ENCODE measurements at places on chromosomes 3 and 15.
A peak's percentile ranks its signal among the peaks of the same experiment; 100 is the strongest.

GRCh38 chr3:4720316-4721075 is 227.3 kb downstream of the ITPR1 start:
- H3K27ac ChIP-seq: no peak overlapping the region
- no peak for DNase-seq
- H3K27me3 ChIP-seq: no peaks in the 10 kb centered on the region
- no peaks in the 10 kb centered on the region for H3K36me3 ChIP-seq
- no peak overlapping the region for H3K4me3 ChIP-seq
- H3K4me1 ChIP-seq: peaks cover 5% of the 10 kb centered on the region

DNA sequence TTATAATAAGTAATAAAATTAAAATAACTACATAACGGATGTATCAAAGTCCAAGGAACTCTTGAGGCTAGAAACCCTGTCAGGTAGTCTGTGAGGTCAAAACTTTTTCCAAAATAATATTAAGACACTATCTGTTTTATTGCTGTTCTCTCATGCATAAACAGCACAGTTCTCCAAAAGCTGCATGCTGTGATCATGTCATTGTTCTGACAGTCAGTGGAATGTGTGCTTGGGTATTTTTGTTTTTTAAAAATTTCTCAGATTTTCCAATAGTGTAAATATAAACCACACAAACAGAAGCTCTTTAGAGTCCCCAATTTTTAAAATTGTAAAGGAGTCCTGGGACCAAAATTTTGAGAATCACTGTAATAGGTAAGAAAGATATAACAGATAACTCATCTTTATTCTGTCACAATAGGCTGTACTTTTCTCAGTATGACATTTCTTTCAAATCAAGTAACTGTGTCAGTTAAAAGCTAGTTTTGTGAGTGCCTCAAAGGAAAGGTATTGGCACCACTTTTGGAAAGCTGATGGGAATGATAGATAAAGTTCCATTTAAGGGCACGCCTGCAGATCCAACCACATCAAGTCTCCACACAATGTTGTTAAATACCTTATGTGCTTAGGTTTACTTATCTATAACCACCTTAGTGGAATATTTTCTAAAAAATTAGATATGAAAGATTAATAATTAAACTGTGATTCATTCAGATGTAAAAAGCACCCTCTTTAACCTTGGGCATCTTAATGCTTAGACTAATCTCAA is 49.3 kb downstream of the CEP152 start:
- H3K27me3 ChIP-seq: no peaks in the 10 kb centered on the region
- H3K4me3 ChIP-seq: no peak overlapping the region

DNA sequence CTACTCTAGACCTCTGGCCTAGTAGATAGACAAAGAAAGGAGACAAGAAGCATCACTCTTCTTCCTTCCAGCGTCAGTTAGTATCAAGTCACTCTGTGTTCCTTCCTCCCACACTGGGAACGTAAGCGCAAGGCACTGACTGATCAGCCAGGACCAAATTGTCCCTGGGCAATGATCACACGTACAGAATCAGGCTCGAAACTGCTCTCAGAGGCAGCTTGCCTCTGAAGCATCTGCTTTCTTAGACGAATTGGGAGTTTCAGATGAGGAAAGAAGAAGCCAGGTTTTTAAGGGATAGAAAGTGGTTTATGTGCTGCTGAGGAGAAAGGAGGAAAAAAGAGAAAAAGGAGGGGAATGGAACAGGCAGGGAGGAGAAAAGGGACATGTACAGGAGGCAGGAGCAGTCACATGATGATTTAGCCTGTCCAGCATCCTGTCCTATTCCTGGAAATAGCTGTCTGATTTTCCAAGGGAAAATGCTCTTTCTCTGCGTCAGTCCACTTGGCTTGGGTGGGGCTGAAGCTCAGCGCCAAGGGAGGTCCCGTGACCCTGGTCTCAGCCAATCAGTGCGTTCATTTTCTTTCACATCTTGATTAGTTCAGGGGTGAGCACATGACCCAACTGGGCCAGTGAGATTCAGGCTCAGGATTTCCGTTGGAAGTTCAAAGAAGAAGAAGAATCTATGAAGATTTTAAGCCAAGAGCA is 102.0 kb upstream of the PRICKLE2 start:
- no peaks in the 10 kb centered on the region for H3K36me3 ChIP-seq
- no peak overlapping the region for H3K27ac ChIP-seq
- peak; percentile 12 for DNase-seq
- no peaks in the 10 kb centered on the region for H3K27me3 ChIP-seq

GRCh38 chr15:67110361-67110781 is 45.0 kb downstream of the SMAD3 start:
- H3K36me3 ChIP-seq: no peaks in the 10 kb centered on the region
- peak overlapping the region; percentile 2 for H3K4me3 ChIP-seq
- no peaks in the 10 kb centered on the region for H3K27me3 ChIP-seq
- H3K27ac ChIP-seq: no peak overlapping the region

GRCh38 chr3:127573912-127574311 is 16.6 kb downstream of the TPRA1 start:
- no peaks in the 10 kb centered on the region for H3K4me1 ChIP-seq
- no peak for DNase-seq
- no peak overlapping the region for H3K4me3 ChIP-seq

DNA sequence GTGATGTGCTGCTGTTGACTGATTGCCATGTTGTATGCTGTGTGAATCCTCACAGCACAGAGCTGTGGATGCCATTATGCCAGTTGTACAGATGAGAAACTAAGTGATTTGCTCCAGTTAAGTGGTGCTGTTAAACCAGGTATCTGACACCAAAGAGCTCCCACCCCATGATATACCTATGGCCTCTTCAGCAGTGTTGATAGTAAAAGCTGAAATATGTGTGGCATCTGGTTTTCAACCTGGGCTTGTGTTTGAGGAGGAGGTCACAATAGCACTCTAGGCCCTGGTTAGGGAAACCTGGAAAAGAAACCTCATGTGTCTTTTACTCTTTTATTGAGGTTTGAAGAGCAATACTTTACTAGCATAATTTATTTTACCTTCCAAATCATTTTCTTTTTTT is 21.4 kb downstream of the RAD54L2 start:
- H3K27ac ChIP-seq: no peak overlapping the region
- no peaks in the 10 kb centered on the region for H3K27me3 ChIP-seq
- H3K4me3 ChIP-seq: no peak overlapping the region
- no peaks in the 10 kb centered on the region for H3K36me3 ChIP-seq
- peaks cover 5% of the 10 kb centered on the region for H3K4me1 ChIP-seq

DNA sequence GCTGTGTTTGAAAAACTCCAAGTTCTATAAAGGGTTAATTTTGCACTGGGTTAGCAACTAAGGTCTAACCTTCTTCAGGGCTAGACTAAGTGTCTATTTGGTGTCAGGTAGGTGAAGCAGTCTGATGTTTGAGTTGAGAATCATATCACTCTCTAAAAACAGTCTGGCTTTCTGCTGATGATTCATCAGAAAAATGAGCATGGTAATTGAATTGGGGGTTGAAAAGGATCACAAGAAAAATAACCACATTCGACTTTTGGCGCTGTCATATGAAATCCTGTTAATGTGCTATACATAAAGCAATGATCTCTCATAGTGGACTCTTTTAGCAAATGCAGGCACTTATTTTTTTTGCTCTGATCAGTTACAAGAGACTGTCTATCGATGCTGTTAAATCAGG is 242.2 kb upstream of the AZI2 start:
- H3K27me3 ChIP-seq: no peaks in the 10 kb centered on the region
- no peak for DNase-seq
- no peak overlapping the region for H3K27ac ChIP-seq
- no peak overlapping the region for H3K4me3 ChIP-seq

DNA sequence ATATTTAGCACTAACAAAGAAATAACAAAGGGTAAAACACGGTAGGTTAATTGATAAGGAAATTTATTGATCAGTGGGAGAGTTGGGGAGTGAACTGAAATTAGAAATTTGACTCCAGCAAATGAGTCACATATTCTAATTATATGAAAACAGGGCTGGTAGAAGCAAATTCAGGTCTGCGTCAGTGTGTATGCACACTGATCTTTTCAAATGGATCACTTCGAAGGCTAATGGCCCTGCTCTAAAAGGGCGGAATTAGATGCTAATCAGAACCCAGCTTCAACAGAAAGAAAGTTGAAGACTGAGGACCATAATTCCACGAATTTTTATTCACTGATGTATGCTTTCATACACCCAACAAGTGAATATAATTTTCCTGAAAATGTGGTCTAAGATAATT is 762.4 kb upstream of the DPPA4 start:
- no peaks in the 10 kb centered on the region for H3K27me3 ChIP-seq
- H3K4me3 ChIP-seq: no peak overlapping the region
- H3K4me1 ChIP-seq: no peaks in the 10 kb centered on the region
- no peak overlapping the region for H3K27ac ChIP-seq
- H3K36me3 ChIP-seq: no peaks in the 10 kb centered on the region

DNA sequence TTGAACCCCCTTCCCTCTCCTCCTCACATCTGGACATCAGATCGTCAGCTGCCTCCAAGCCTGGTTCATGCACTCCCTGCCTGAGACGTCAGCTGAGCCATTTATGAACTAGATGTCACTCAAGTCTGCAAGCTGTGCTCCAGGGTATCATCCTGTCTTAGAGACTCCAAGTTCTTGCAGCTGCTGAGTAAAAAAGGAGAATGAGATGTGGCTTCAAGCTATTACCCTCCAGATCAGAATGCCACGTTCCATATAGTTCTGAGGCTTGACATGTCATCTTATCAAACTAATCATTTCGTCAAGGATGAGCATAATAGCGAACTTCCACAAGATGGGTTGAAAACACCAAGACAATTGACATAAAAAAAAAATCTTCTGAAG is 766.3 kb downstream of the TBL1XR1 start:
- H3K36me3 ChIP-seq: no peaks in the 10 kb centered on the region
- no peak overlapping the region for H3K27ac ChIP-seq
- H3K4me1 ChIP-seq: no peaks in the 10 kb centered on the region
- no peaks in the 10 kb centered on the region for H3K27me3 ChIP-seq
- DNase-seq: no peak

GRCh38 chr3:140292684-140293083 is 357.7 kb downstream of the CLSTN2 start:
- no peaks in the 10 kb centered on the region for H3K27me3 ChIP-seq
- no peak for DNase-seq
- H3K36me3 ChIP-seq: no peaks in the 10 kb centered on the region
- no peak overlapping the region for H3K4me3 ChIP-seq

DNA sequence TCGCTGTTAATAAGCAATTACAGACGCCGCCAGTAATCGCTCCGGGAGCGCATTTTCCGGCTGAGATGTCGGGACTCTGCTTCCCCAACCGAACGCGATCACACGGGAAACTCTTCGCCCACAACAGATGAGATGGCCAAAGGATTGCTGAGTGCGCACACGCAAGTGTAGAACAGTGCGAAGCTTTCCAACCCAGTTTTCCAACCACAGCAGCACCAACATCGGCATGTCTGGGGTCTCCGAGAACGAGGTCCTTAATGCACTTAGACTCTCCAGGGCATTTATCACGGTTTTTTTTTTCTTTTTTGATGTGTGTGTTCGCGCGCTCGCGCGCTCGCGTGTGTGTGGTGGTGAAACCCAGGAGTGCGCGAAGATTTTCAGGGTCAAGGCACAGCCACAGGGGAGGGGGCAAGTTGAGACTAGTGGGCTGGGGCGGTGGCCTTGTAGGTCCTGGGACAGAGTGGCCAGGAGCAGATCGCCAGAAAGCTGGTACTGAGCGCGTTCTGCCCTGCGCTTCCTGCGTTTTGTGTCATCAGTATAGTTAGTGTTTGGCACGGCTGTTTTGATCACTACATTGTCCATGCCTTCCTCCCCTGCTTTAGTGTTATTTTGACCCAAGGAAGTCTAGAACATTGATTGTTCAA is 1.8 kb upstream of the EOMES start:
- H3K27ac ChIP-seq: no peak overlapping the region
- DNase-seq: no peak
- H3K27me3 ChIP-seq: peaks cover 77% of the 10 kb centered on the region
- H3K4me3 ChIP-seq: no peak overlapping the region
- H3K4me1 ChIP-seq: peaks cover 15% of the 10 kb centered on the region

GRCh38 chr15:74826921-74827320 is 494 bp downstream of the CPLX3 start:
- H3K27ac ChIP-seq: no peak overlapping the region
- no peak overlapping the region for H3K4me3 ChIP-seq
- peaks cover 8% of the 10 kb centered on the region for H3K27me3 ChIP-seq
- H3K36me3 ChIP-seq: no peaks in the 10 kb centered on the region

GRCh38 chr15:89367485-89368451 is 33.1 kb upstream of the POLG start:
- H3K36me3 ChIP-seq: no peaks in the 10 kb centered on the region
- no peak overlapping the region for H3K27ac ChIP-seq
- no peaks in the 10 kb centered on the region for H3K4me1 ChIP-seq

DNA sequence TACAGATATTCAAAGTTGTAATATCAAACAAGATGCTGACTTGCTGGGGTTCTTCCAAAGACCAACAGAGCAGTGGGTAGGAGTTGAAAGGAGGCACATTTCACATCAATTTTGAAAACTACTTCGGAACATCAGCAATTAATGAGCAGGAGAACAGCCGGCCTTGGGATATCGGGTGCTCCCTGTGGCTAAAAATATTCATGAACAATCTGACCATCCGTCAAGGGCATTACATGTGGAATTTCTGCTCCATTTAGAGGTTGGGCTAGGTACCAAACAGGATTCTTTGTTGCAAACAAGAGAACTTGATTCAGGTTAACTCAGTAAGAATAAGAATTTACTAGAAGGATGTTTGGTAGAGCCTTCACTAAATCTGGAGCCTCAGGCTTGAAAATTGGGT is 223.9 kb downstream of the RYR3 start:
- H3K4me1 ChIP-seq: no peaks in the 10 kb centered on the region
- DNase-seq: no peak
- H3K27me3 ChIP-seq: no peaks in the 10 kb centered on the region
- H3K27ac ChIP-seq: no peak overlapping the region

GRCh38 chr3:178845420-178846118 is 226.0 kb downstream of the ZMAT3 start:
- H3K4me1 ChIP-seq: no peaks in the 10 kb centered on the region
- no peak overlapping the region for H3K4me3 ChIP-seq
- H3K27ac ChIP-seq: no peak overlapping the region
- no peaks in the 10 kb centered on the region for H3K36me3 ChIP-seq
- peak; percentile 76 for DNase-seq

GRCh38 chr3:52524752-52525679 is 8.6 kb downstream of the NT5DC2 start:
- H3K4me1 ChIP-seq: peaks cover 38% of the 10 kb centered on the region
- H3K36me3 ChIP-seq: peaks cover 63% of the 10 kb centered on the region
- no peak overlapping the region for H3K4me3 ChIP-seq
- peak overlapping the region; percentile 78 for H3K27ac ChIP-seq
- no peak for DNase-seq

DNA sequence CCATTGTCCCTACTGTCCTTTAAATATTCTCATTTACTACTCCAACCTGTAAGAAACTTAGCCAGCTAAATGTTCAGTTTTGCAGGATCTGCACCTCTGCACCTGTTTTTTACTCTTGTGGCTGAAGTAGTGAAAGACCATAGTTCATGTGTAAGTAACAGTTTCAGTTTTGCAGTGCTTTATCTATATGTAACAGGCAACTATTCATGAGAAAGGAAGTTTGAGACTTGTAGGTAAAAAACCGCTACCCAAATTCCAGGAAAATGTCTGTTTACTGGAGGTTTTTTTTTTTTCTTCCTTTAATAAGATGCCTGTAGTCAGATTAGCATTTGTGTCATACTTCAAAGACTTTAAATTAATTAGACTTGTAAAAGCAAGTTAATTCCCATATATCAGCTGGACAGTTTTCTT is 25.4 kb upstream of the MBNL1 start:
- no peaks in the 10 kb centered on the region for H3K36me3 ChIP-seq
- no peaks in the 10 kb centered on the region for H3K4me1 ChIP-seq
- H3K27me3 ChIP-seq: no peaks in the 10 kb centered on the region
- H3K27ac ChIP-seq: no peak overlapping the region
- no peak overlapping the region for H3K4me3 ChIP-seq

- no peak for DNase-seq
- no peak overlapping the region for H3K4me3 ChIP-seq
- H3K36me3 ChIP-seq: no peaks in the 10 kb centered on the region
- no peaks in the 10 kb centered on the region for H3K4me1 ChIP-seq
These were observed 9.6 kb upstream of the CLDN16 start for GRCh38 chr3:190378240-190378891.
